Activated B cell treated with CpG ODN at 0.5 μM for 24 hours (primary cell): ENCODE measurements at places on chromosomes 13 and 19.

DNA sequence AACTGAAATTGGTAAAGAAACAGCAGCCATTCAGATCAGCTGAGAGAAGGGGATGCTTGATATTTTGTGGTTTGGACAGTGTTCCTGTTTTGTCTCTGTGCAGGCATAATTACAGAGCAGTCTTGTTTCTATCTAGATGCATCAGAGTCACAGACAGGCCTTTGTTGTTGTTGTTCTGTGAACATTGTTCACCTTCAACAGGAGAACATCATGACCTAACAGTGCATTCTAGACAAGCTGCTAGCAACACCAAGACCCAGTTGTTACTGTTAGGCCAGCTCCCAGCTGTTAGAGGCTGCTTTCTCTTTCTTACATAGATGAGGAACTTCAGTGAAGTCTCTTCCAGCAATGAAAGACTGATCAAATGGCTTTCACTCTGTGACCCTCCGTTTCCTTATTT, 8.5 kb upstream of the LSR start:
- no peak for DNase-seq

DNA sequence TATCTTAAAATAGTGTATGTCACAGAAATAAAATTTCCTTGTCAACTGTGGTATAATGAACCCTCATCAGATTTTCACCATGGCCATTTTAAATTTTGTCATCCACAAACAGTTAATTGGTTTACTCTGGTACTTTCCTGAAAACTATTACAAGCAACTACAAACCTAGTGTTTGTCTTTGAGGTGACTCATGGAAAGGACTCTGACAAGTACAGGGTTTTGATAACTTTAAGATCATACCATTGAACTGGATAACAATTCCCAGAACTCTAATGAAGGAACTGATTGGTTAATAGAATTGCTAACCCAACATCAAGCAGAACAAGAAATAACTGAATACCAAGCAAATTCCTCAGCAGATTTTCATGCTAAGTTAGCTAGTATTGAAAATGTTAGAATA, 237.7 kb upstream of the IPO5 start:
- DNase-seq: no peak

DNA sequence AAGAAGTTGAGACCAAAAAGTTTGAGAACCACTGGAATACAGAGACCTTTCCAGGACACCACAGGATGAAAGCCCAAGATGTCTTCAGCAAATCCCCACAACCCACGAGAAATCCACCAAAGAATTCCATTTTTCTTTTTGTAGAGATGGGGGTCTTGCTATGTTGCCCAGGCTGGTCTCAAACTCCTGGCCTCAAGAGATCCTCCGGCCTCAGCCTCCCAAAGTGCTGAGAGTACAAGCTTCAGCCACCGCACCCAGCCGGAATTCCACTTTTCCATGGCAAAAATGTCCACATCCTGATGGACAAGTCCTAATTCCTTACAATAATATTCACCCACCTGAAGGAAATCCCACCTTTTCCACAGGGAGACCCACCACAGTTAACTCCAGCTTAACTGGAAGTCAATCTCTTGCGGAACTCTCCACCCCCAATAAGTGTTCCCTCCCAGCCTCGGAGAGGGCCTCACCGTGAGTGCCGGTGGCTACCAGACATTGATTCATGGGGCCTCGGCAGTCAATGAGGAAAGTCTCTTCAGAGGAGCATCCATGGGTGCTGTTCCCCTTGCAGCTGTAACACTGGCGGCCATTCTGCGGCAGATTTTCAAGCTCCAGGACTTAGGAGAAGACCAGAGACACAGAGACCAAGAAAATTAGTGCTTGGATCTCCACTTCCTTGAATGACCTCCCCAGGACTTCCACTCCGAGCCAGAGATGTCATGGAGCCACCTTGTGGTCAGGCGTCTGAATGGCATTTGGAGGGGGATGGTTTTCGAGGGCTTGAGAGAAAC, 12.3 kb upstream of the CADM4 start:
- no peak for DNase-seq

DNA sequence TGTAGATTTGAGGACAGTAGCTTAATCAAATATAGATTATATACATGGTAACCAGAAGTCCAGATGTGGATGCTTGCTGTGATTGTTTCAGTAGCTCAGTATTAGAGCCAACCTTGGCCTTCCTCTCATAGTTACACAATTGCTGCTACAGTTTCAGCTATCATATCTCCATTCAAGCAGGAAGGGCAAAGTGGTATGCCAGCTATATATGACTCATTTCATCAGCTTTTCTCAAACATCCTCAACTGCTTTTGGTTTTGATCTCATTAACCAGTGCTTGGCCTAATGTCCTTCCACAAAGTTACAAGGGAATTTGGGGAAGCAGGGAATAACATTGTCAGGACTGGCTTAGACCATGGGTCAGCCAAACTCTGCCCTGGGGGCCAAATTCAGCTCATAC, 73.0 kb upstream of the MAB21L1 start:
- no peak for DNase-seq

- DNase-seq: no peak
These were observed 7.9 kb upstream of the C3 start for GRCh38 chr19:6728346-6728745.

- DNase-seq: no peak
These were observed 2.2 kb upstream of the ARHGAP33 start for GRCh38 chr19:35773020-35773806.

- no peak for DNase-seq
These were observed 1394.2 kb upstream of the ATXN8OS start for GRCh38 chr13:68713394-68713793.

GRCh38 chr13:105740739-105741138, 794.7 kb downstream of the EFNB2 start:
- DNase-seq: no peak

DNA sequence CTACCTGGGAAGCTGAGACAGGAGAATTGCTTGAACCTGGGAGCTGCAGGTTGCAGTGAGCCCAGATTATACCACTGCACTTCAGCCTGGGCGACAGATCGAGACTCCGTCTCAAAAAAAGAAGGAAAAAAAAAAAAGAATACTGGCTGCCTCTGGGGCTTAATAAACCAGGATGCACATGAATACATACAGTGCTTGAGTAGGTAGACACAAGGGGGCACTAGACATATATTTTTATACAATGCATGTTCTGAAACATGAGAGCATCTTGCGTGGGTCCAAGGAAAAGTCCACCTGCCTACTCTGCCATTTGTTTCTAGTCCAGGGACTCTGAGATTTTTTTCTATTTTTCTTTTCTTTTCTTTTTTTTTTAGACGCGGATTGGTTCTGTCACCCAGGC, 31.2 kb downstream of the KEAP1 start:
- no peak for DNase-seq

GRCh38 chr13:113848431-113849260, 15.2 kb downstream of the GAS6 start:
- no peak for DNase-seq
